ENCODE measurements at places on chromosomes 3 and 15. TPM values are rescaled to one million over a fixed set of nuclear protein-coding genes. Genes with fewer than 3 reads are reported as not detected.

SH3GL3 gene
- not detected for total RNA-seq

CMTM6 gene
- 67.7 TPM for total RNA-seq

PLS1 gene
- total RNA-seq, result 0.74 TPM

GASK1A gene
- 0.15 TPM for total RNA-seq

CHD2 gene
- total RNA-seq, result 446 TPM

EPHA6 gene
- not detected for total RNA-seq

KLHL18 gene
- 33.0 TPM for total RNA-seq

IL17RE gene
- total RNA-seq, result 0.34 TPM

SEC11A gene
- 69.8 TPM for total RNA-seq

ACKR4 gene
- 0.15 TPM for total RNA-seq

CD276 gene
- not detected for total RNA-seq

PDZRN3 gene
- not detected for total RNA-seq

CSPG5 gene
- 0.68 TPM for total RNA-seq

REC114 gene
- total RNA-seq, result not detected

GNB4 gene
- total RNA-seq, result 24.6 TPM

ACY1 gene
- total RNA-seq, result 11.6 TPM

PRSS50 gene
- total RNA-seq, result 0.10 TPM

FILIP1L gene
- total RNA-seq, result 0.24 TPM

OXTR gene
- total RNA-seq, result 0.10 TPM

Data from B cell (primary cell).